ENCODE measurements at places on chromosomes 3 and 15.
A peak's percentile ranks its signal among the peaks of the same experiment; 100 is the strongest.

DNA sequence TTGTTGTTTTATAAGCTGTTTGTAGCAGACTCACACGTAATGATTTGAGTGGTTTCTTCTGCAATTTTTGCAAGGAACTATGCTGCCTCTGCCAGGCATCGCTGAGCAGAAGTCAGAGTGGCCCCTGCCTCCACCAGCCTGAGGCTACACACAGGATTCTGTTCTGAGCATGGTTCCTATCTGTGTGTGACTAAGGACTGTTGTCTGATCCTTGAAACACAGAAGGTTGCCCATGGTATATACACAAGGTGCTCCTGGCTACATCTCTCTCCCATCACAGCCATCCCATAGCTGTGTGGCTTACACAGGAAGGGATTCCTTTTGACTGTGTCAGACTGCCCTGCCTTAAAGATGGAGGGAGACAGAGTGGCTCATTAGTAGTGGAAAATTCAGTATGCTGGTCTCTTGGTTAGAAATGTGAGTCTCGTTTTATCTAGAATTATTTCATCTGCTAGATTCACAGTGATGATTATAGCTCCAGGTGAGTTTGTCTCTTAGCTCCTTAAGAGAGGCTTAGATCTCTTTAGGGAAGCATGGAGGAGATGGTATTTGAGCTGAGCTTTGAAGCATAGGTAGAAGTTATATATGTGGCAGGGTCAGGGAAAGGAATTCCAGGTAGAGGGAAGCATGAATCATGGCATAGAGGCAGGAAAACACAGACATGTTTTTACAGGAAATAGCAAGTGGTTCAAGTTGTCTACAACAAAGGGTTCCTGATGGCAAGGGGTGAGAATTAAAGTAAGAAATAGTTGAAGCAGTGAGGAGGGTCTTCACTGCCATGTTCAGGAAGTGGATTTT is 37.5 kb downstream of the SNAPC5 start:
- DNase-seq, result no peak

DNA sequence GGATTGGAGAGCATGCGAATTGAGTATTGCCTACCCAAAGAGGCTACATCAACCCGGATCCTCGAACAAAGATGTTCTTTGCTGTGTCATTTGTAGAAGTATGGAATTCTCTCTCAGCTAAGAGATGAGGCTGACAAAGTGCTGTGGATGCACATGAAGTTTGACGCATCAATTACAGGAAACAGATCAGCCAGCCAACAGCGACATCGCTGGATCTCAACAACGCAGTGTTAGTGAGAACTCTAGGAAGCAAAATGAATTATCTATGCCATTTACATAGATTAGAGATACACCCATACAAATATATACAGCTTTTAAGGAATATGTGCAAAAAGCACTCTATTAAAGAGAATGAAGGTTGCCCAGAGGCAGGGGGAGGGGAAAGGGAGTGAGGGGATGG is 160.6 kb upstream of the RGMA start:
- no peak for DNase-seq

DNA sequence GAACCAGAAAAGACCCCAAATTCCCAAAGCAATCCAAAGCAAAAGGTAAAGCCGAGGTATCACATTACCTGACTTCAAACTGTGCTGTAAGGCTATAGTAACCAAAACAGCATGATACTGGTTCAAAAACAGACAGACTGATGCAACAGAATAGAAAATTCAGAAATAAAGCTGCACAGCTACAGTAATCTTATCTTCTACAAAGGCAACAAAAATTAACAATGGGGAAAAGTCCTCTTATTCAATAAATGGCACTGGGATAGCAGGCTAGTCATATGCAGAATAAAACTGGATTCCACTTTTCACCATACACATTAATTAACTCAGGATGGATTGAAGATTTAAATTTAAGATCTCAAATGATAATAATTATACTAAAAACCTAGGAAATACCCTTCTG is 392.6 kb upstream of the CBLB start:
- DNase-seq, result no peak

- DNase-seq, result no peak
Measured at GRCh38 chr3:171615686-171616085, 155.5 kb upstream of the TNIK start.

- DNase-seq, result no peak
Measured at GRCh38 chr15:33844597-33844996, 123.7 kb upstream of the CHRM5 start.

- no peak for DNase-seq
Measured at GRCh38 chr15:63384906-63385305, 3.3 kb upstream of the CA12 start.

GRCh38 chr15:44261007-44261706 is 27.4 kb upstream of the GOLM2 start:
- DNase-seq, result no peak

DNA sequence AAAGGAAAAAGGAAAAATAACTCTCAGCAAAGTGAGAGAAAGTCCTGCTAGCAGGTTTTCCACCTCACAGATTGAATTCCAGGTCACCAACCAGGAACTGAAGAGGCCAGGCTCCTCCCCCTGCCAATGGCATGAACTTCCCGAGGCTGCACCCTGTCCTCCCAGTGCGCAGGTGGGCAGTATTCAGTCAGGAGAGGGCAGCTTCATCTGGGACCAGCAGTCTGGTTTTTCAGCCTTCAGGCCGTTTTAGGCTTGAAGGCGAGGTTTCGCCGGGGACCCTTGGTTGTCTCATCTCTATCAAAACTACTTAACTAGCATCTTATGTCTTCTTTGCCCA is 41.2 kb downstream of the TRAT1 start:
- DNase-seq, result peak; percentile 0

DNA sequence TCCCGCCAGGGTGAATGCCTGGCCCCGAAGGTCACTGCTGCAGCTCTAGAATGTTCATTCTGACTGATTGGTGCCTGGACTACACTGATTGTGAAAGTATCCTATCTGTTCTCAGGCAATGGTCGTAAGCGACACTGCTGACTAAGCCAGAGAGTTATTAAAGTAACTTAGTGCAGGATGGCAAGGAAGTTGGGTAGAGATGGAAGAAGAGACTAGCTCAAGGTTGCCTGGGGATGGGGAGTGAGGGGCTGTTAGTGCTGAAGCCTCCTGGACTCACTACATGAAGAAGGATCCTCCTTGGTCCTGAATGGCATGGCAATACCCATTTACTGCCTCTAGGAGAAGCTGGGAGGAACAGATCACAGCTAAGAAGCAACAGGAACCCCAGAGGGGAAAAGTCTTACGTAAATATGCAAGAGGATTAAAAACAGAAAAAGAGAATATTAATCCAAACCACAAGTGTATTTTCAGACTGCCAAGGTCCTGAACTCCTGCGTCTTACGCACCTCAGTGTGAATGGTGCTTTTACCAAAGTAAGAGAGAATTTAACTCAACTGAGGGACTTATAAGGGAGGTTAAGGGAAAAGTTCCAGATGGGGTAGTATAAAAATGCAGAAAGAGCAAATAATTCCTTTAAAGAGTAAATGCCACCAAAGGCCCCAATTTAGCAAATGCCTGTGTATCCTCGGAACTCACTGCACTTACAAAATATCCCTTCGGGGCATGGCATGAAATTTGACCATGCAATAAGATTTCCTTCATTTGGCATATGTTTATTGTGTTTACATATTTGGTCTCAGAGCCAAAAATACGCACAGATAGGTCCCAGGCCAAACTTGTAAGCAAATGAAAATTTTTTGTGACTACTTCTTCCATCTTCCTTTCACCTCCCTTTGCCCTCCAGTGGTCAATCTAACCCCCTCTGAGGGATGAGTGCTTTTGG is 64.0 kb upstream of the DGKG start:
- DNase-seq, result no peak

DNA sequence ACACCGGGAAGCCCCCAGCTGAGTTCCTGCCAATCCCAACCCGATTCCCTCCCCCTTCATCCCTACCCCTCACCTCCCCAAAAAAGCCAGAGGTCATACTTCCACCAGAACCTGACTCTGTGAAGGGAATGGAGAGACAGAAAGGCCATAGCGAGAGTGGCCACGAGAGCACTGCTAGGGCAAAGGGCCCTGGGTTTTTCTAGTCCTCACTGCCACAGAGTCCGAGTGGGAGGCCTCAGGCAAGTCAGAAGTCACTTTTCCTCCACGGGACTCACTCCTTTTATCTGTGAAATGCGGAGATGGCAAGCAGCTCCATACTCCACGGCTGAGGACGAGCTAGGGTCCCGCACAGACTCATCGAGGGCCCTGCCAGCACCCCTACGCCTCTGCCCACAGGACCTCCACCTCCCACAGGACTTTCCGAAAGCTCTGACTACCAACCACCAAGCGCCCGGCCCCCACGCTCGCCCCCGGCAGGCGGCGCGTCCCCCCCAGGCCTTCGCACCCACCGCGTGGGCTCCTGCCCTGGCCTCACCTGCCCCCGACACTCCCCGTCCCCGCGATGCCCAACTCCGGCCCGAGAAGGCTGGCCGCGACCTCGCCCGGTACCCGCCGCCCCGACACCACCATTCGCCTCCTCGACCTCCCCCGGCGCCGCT is 792 bp downstream of the ATP13A3 start:
- no peak for DNase-seq

GRCh38 chr15:100668348-100668745 is 66.0 kb downstream of the ASB7 start:
- DNase-seq, result no peak

GRCh38 chr3:171748064-171748924 is 62.0 kb downstream of the PLD1 start:
- DNase-seq, result no peak

- DNase-seq, result no peak
Measured at GRCh38 chr3:41352510-41352909, 153.2 kb downstream of the CTNNB1 start.

DNA sequence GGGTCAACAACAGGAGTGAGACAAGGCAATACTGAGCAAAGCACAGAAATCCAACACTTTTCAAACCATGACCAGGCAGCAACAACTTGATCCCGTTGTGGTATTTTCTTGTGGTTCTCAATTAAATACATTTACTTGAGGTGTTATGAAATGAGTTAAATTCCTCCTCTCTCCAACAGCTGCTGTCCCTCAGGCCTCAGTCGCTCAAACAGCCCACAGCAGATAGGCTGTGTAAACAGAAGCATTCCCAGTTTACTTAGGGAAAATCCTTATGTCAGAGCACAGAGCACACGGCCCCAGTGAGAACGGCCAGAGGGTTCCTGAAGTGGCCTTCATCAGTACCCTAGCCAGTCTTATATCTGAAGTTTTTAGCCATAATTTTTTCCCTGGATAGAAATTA is 359.9 kb downstream of the AGBL1 start:
- DNase-seq, result peak; percentile 1

GRCh38 chr3:188262913-188263683 is 109.1 kb downstream of the LPP start:
- peak; percentile 60 for DNase-seq

DNA sequence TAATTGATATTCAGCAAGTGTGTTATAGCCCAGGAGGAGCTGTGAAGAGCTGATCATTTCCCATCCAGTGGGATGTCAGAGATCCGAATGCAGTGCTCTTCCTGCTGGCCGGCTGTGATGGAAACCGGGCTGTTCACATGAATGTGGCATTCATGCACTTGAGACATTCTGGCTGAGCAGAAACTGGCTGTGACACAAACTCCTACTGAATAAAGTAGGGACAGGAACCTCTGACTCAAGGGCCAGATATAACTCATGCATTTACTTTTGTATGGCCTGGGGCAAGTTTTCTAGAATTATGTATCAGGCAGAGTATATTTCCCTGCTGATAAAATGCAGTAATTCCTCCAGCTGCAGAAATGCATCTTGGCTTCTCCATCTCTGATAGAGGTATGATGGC is 83.4 kb upstream of the FAM3D start:
- DNase-seq, result no peak

DNA sequence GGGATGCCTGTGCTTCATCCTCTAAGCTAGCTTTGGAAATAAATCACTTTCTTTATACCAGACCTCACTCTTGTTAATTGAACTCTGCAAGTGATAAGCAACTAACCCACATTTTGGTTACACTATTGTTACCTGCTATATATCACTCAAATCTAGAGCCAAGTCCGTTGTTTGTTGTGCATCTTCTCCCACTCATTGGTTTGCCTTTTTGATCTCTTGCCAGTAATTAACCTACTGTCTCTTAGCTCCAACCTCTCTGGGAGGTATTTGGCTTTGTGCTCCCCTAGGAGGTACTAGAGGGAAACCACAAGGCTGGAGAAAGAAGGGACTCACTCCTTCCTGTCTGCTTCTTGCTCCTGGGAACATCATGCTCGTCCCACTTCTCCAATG is 12.8 kb upstream of the CRBN start:
- no peak for DNase-seq
